ENCODE measurements at places on chromosomes 2 and 18. TPM values are rescaled to one million over a fixed set of nuclear protein-coding genes. Genes with fewer than 3 reads are reported as not detected.

DNA sequence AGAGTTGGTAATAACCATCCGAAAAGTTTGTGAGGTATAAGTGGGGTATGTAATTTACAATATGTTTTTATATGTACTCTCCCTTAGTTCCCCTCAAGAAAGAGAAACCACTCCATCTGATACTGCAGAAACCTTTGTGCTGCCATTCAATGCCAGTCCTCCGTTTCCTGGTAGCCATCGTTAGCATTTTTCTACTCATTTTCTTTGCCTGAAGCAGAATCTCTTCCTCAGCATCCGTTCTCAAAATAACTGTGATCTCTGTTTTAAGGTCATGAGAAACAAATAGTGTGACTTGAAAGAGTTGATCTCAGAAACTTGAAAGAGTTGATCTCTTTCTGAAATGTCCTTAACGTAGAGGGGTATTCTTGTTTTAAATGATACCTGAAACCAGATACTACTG, 996 bp downstream of the PTCD3 start:
- H3K4me1 ChIP-seq = peaks cover 4% of the 10 kb centered on the region
- H3K27ac ChIP-seq = no peak overlapping the region
- H3K4me3 ChIP-seq = peak overlapping the region; percentile 72
- no peak for DNase-seq

DNA sequence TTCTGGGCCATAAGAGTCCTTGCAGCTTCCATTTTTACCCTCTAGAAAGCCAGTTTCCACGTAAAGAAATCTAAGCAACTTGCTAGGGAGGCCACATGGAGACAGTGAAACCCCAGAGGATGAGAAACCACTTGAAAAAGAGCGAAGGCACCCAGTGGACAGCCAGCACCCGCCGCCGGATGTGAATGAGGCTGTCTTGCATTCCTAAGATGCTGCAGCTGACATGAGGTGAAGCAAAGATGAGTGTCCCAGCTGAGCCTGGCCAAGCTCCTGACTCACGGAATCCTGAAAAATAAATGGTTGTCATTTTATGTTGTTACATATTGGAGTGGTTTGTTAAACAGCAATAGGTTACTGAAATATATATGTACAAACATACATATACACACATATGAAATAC, 65.9 kb upstream of the STPG4 start:
- H3K36me3 ChIP-seq = no peaks in the 10 kb centered on the region
- H3K4me3 ChIP-seq = no peak overlapping the region
- H3K27ac ChIP-seq = no peak overlapping the region
- no peak for DNase-seq
- no peaks in the 10 kb centered on the region for H3K27me3 ChIP-seq
- H3K4me1 ChIP-seq = no peaks in the 10 kb centered on the region

GRCh38 chr2:62038975-62039771, 133.7 kb downstream of the COMMD1 start:
- H3K27me3 ChIP-seq = no peaks in the 10 kb centered on the region
- no peaks in the 10 kb centered on the region for H3K4me1 ChIP-seq
- DNase-seq = no peak
- H3K36me3 ChIP-seq = no peaks in the 10 kb centered on the region

The CYBRD1 gene
- total RNA-seq = 396 TPM

DNA sequence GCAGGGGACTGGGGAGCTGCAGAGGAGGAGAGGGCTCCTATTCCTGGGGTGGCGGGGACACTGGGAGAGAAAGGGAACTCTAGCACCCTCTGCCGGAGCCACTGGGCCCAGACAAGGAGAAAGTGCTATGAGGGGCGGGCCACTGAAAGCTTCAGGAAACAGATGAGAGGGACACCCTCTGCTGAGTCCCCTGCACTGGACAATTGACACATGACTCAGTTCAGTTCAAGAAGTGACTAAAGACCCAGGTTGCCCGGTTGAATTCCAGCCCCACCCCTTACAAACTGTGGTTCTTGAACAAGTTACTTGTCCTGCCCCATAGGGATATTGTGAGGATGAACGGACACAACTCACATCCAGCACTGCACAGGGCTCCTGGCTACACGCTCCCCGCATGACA, 5.0 kb downstream of the RUFY4 start:
- H3K4me3 ChIP-seq = no peak overlapping the region
- H3K27ac ChIP-seq = no peak overlapping the region
- H3K27me3 ChIP-seq = no peaks in the 10 kb centered on the region
- DNase-seq = no peak
- H3K36me3 ChIP-seq = no peaks in the 10 kb centered on the region
- H3K4me1 ChIP-seq = no peaks in the 10 kb centered on the region

The BOLL gene
- total RNA-seq = not detected

- H3K27me3 ChIP-seq = no peaks in the 10 kb centered on the region
- no peak overlapping the region for H3K4me3 ChIP-seq
- no peak overlapping the region for H3K27ac ChIP-seq
- H3K4me1 ChIP-seq = peaks cover 8% of the 10 kb centered on the region
- H3K36me3 ChIP-seq = no peaks in the 10 kb centered on the region
Measured at GRCh38 chr2:197986977-197987376, 182.6 kb downstream of the PLCL1 start.

Measured in aorta (tissue), 5 donors.